ENCODE measurements at places on chromosomes 5 and 9. TPM values are rescaled to one million over a fixed set of nuclear protein-coding genes. Genes with fewer than 3 reads are reported as not detected.

- peak overlapping the region; percentile 82 for H3K27ac ChIP-seq
- H3K4me1 ChIP-seq = peaks cover 41% of the 10 kb centered on the region
- DNase-seq = no peak
- H3K4me3 ChIP-seq = no peak overlapping the region
Measured at GRCh38 chr5:78611126-78611605, 37.4 kb downstream of the LHFPL2 start.

STKLD1 gene
- 6.7 TPM for total RNA-seq

CYLC2 gene
- not detected for total RNA-seq

GRCh38 chr9:26975728-26976707 is 19.8 kb downstream of the IFT74 start:
- peaks cover 40% of the 10 kb centered on the region for H3K36me3 ChIP-seq
- peak overlapping the region; percentile 50 for H3K4me3 ChIP-seq
- peak overlapping the region; percentile 69 for H3K27ac ChIP-seq
- H3K27me3 ChIP-seq = no peaks in the 10 kb centered on the region

DNA sequence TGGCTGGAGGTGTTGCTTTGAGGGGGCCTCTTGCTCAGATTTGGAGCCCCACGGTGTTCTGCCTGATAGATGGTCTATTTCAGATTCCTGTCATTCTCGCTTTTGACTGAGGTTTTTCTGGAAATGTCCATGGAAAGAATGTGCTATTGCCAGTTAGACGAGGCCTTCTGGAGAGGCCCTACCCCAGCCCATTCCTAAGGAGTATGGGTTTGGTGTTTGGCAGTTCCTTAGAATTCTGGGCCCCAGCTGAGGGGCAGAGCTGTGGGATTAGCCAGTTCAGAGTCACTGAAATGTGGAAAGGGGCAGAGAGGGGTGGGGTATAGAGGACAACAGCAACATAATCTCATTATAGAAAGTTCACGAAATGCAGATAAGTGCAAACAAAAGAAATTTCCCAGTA is 50.5 kb downstream of the GALNT10 start:
- no peak overlapping the region for H3K4me3 ChIP-seq
- no peaks in the 10 kb centered on the region for H3K36me3 ChIP-seq
- H3K27ac ChIP-seq = peak overlapping the region; percentile 15
- DNase-seq = no peak
- H3K4me1 ChIP-seq = peaks cover 30% of the 10 kb centered on the region

All from mesothelial cell of epicardium (in vitro differentiated cells).